WTC11 (cell line): ENCODE measurements at places on chromosomes 2 and 18. TPM values are rescaled to one million over a fixed set of nuclear protein-coding genes. Genes with fewer than 3 reads are reported as not detected.

GRCh38 chr2:28102455-28102874 is 211.9 kb downstream of the BABAM2 start:
- H3K27me3 ChIP-seq: no peaks in the 10 kb centered on the region
- no peak for DNase-seq
- no peaks in the 10 kb centered on the region for H3K36me3 ChIP-seq
- H3K27ac ChIP-seq: no peak overlapping the region
- H3K4me3 ChIP-seq: no peak overlapping the region

GRCh38 chr2:158217593-158217992 is 115.9 kb downstream of the UPP2 start:
- no peak for DNase-seq
- H3K4me1 ChIP-seq: peaks cover 22% of the 10 kb centered on the region
- H3K4me3 ChIP-seq: no peak overlapping the region
- H3K36me3 ChIP-seq: no peaks in the 10 kb centered on the region

- no peak for DNase-seq
- no peaks in the 10 kb centered on the region for H3K27me3 ChIP-seq
- peaks cover 40% of the 10 kb centered on the region for H3K36me3 ChIP-seq
- no peaks in the 10 kb centered on the region for H3K4me1 ChIP-seq
Observed at GRCh38 chr18:68676913-68677312, 38.0 kb downstream of the TMX3 start.

DNA sequence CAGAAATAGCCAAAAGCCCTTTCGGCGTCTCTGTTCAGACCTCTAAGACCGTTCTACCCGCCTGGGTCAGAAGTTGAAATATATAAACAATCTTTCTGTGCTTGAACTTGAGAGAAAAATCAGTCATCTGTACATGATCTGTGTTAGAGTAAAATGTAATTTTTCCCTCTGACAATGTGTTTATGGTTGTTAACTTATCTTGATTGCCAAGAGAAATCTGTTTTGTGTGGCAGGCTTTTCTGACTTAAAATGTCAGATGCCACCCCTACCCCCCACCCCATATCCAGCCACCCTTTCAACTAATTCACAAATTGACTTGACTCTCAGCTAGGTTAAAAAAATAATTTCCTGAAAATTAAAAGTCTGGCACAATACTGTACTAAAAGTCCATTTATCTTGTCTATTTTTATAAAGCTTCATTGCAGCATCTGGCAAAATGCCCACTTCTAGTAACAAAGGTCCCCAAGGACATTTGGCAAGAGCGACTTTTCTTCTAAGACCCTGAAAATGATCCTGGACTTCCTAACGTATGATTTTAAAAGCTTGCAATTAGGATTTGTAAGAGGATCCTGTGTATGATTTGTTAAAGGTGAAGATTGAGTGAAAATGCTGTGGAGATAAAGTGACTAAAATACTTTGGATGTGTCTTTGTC is 304.2 kb downstream of the EPHA4 start:
- H3K36me3 ChIP-seq: no peaks in the 10 kb centered on the region
- no peak overlapping the region for H3K27ac ChIP-seq
- no peaks in the 10 kb centered on the region for H3K27me3 ChIP-seq

DNA sequence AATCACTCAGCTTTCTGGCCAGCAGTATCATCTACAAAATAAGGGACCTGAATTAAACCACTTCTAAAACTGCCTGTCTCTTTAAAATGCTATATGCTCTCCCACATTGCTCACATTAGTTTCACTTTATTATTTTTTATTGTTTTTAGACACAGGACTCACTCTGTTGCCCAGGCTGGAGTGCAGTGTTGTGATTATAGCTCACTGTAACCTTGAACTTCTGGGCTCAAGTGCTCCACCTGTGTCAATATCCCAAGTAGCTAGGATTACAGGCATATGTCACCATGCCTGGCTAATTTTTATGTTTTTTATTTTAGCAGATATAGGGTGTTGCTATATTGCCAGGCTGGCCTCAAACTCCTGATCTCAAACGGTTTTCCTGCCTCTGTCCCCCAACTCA is 591.3 kb upstream of the ZNF804A start:
- no peak for DNase-seq
- no peaks in the 10 kb centered on the region for H3K4me1 ChIP-seq
- H3K36me3 ChIP-seq: no peaks in the 10 kb centered on the region

DNA sequence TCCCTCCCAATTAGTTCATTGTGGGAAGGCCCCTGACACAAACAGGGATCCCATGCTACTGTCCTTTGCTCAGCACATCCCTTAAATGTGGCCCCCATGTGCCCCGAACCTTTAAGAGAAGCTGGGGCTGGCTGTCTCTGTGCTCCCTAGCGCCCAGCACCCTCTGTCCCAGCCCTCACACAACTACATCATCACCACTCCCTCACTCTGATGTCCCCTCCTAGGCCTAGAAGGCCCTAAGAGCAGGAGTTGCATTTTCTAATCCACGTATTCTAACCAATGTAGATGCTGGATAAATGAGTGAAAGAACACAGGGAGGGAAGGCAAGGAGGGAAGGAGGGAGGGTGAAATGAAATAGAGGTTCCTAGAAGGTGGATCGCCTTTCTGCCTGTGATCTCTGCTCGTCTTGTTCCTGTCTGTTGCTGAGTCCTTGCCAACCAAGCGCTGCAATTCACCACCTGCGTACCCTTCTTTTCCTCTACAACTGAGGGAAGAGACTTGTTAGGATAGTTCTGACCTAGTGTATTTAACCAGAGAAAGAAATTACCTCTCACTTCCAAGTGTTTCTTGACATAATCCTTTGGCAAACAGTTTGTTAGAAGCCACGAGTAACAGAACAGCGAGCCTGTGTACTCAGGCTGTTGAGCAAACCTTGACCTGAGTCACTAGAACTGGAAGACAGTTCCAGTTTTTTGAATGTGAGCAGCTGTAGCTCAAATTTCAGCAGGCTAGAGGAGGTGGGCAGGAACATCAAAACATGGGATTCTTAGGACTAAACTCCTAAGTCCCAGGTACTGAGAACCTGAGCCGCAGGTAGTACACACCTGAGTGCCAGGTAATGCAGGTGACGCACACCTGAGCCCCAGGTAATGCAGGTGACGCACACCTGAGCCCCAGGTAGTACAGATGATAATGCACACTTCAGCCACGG is 181.5 kb upstream of the ID2 start:
- peaks cover 4% of the 10 kb centered on the region for H3K4me1 ChIP-seq
- H3K36me3 ChIP-seq: no peaks in the 10 kb centered on the region
- no peak overlapping the region for H3K27ac ChIP-seq
- no peak for DNase-seq
- no peak overlapping the region for H3K4me3 ChIP-seq

DNA sequence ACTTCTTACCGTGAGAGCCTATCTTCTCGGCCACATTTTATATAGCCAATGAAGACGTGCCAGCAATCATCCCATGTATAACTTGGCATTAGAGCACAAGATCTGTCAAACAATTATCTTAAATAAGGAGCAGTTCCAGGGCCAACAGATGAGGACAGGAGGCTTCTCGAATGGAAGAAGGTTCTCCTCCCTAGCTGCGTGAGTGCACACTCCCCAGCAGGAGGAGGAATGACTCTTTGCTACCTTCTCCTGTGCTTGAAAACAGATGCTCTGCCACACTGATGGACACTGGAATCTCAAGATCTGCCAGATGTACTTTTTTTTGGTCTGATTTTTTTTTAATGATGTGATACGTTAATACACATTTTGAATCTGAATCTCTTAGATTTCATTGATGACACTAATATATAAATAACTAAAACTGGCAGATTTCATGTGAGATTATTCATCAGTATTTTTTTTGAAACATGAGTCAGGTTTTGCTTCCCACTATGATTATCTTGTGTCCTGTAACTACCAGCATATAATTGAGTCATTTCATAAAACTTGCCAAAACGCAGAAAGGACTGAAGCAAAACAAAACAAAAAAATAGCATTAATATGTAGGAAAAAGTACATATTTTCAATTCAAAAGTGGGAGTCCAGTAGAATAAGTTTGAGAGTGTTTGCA is 626 bp upstream of the VIT start:
- H3K4me3 ChIP-seq: no peak overlapping the region
- H3K27ac ChIP-seq: no peak overlapping the region
- H3K27me3 ChIP-seq: no peaks in the 10 kb centered on the region
- peaks cover 19% of the 10 kb centered on the region for H3K4me1 ChIP-seq
- no peaks in the 10 kb centered on the region for H3K36me3 ChIP-seq

DNA sequence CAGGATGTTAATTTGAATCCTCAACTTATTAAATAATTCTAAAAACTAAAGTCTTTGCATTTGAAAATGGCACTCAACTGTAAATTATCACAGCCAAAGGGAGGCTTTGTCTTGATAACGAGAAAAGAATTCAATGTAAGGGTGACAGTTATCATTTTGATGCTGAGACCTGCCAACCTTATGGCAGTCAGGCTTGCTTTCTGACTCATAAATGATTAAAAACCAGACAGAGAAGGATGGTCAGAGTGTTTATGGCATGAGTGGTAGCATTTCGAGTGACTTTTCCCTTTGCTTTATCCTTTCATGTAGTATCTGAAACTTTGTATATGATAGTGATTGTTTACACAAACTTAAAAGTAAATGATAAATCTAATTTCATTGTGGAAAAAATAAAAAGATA is 53.9 kb upstream of the EPC2 start:
- peaks cover 23% of the 10 kb centered on the region for H3K4me1 ChIP-seq
- no peaks in the 10 kb centered on the region for H3K27me3 ChIP-seq
- H3K36me3 ChIP-seq: no peaks in the 10 kb centered on the region
- H3K4me3 ChIP-seq: no peak overlapping the region

DNA sequence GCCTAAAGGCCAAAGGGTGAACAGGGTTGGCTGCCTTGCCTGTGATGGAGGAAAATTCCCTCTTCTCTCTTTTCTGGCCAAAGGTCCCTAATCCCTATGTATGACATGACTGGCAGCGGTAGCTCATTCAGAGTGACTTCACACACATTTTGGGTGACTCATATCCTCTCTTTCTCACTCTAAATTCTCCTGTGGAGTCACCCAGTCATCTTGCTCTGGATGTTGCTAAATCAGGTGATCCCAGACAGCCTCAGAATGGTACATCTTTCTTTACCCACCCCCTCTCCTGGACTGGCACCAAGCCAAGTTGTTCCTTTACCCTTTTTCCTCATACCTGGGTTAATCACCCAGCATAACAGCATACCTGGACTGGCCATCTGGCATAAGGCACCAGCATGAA is 77.2 kb downstream of the NEURL3 start:
- peaks cover 6% of the 10 kb centered on the region for H3K36me3 ChIP-seq
- DNase-seq: no peak
- no peak overlapping the region for H3K4me3 ChIP-seq
- H3K27ac ChIP-seq: no peak overlapping the region
- H3K4me1 ChIP-seq: peaks cover 9% of the 10 kb centered on the region

DNA sequence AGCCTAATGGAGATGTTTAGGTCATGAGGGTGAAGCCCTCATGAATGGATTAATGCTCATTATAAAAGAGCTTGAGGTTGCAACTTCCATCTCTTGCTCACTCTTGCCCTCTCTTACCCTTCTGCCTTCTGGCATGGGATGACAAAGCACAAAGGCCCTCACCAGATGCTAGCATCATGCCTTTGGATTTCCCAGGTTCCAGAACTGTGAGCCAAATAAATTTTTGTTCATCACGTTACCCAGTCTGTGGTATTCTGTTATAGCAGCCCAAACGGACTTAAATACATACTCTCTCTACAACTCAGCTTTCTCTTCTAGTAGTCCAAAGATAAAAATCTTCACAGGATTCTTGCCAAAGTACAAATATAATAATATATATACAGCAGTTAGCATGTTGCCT is 75.8 kb downstream of the LNPK start:
- no peak for DNase-seq
- no peaks in the 10 kb centered on the region for H3K36me3 ChIP-seq
- no peaks in the 10 kb centered on the region for H3K27me3 ChIP-seq
- H3K27ac ChIP-seq: no peak overlapping the region
- H3K4me1 ChIP-seq: peaks cover 11% of the 10 kb centered on the region
- H3K4me3 ChIP-seq: no peak overlapping the region

The ICA1L gene
- total RNA-seq: 2.7 to 3.1 TPM (median 2.8 TPM) in 3 replicates

The DNAJC10 gene
- total RNA-seq: 103 to 109 TPM (median 103 TPM) in 3 replicates

The NAT8 gene
- total RNA-seq: not detected in 3 replicates

The SERPINB13 gene
- total RNA-seq: not detected in 3 replicates

The OTOS gene
- not detected in 3 replicates for total RNA-seq

The GPR45 gene
- total RNA-seq: 0.21 TPM in 1 of 3 replicates, not detected in the others

The CNTNAP5 gene
- 0.22 to 0.57 TPM (median 0.34 TPM) in 3 replicates for total RNA-seq

The NXPH2 gene
- total RNA-seq: 0.55 to 0.94 TPM (median 0.92 TPM) in 3 replicates

The SF3B1 gene
- total RNA-seq: 277 to 321 TPM (median 296 TPM) in 3 replicates
